ENCODE measurements at places on chromosomes 5 and 9. TPM values are rescaled to one million over a fixed set of nuclear protein-coding genes. Genes with fewer than 3 reads are reported as not detected.

Gene TMEM141
- 19.9 TPM for total RNA-seq

Gene LAMC3
- not detected for total RNA-seq

Gene RASEF
- total RNA-seq, result 0.21 TPM

- no peak overlapping the region for H3K4me3 ChIP-seq
- peaks cover 37% of the 10 kb centered on the region for H3K27me3 ChIP-seq
- no peak for DNase-seq
- no peak overlapping the region for H3K27ac ChIP-seq
- no peaks in the 10 kb centered on the region for H3K4me1 ChIP-seq
- H3K36me3 ChIP-seq, result no peaks in the 10 kb centered on the region
Measured at GRCh38 chr9:113692256-113692655, 183.9 kb upstream of the ZNF618 start.

DNA sequence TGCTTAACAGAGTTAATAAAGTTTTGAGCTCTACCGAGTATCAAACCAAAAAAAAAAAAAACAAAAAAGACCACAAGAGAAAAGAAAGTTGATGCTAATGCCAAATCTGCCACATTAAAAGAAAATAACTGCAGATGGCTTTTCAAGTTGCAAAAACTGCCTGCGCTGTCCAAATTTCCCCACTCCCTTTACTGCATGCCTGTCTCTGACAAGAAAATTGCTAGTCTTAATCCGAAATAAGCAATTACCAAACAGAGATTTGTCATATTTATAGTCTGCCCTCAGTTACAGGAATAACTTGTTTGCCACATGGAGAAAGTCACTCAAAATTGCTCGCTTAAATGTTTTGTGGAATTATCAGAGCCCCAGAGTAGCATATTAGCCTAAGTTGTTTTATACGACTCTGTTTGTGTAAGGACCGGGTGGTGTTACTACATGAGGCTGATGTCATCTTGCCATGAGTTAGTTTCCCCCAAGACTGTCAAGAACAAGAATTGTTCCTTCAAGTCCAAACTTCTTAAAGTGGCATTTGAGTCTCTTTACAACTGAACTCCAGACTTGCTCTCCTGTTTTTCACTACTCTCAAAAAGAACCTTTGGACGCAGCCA, 160.9 kb downstream of the CEP120 start:
- no peaks in the 10 kb centered on the region for H3K36me3 ChIP-seq
- no peaks in the 10 kb centered on the region for H3K4me1 ChIP-seq
- H3K27me3 ChIP-seq, result no peaks in the 10 kb centered on the region
